ENCODE measurements at places on chromosomes 3 and 15. TPM values are rescaled to one million over a fixed set of nuclear protein-coding genes. Genes with fewer than 3 reads are reported as not detected.

The TERC gene
- 126 TPM for total RNA-seq

The CCR9 gene
- total RNA-seq: not detected

The CYP8B1 gene
- total RNA-seq: not detected

The LRTM1 gene
- not detected for total RNA-seq

The LYZL4 gene
- not detected for total RNA-seq

The CYP19A1 gene
- 0.54 TPM for total RNA-seq

GRCh38 chr3:163490119-163490518 lies 1588.2 kb downstream of the SI start:
- DNase-seq: no peak
- H3K36me3 ChIP-seq: no peaks in the 10 kb centered on the region
- H3K27me3 ChIP-seq: no peaks in the 10 kb centered on the region

DNA sequence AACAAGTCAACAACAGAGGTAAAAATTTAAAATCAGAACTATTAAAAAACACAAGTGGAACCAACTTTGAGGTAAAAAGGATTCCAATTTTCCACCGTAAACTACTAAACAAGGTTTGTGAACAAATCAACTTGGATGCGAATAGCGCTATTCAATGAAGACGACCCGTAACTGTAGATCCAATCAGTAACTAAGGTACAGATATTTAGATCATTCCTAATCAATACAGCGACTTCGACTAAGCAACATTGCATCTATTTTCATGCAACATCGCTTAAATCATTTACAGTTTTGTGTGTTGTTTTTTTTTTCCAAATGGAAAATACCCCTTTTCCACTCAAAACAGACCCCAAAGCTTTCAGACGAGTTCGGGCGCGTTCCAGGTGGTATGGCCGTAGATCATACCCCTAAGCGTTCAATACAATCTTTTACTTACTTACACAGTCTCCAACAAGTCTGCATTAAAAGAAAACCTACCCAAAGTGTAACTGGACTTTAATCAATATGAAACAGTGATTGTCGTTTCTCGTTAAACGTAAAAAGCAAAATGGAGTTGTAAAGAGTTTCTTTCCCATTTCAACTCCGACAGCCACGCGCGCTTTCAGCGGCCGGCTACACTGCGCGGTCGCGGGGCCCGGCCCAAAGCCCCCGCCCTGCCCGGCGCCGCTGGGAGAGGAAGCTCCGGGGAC lies 786 bp downstream of the RHOA start:
- H3K27ac ChIP-seq: peak overlapping the region; percentile 98
- DNase-seq: no peak
- peaks cover 3% of the 10 kb centered on the region for H3K36me3 ChIP-seq

DNA sequence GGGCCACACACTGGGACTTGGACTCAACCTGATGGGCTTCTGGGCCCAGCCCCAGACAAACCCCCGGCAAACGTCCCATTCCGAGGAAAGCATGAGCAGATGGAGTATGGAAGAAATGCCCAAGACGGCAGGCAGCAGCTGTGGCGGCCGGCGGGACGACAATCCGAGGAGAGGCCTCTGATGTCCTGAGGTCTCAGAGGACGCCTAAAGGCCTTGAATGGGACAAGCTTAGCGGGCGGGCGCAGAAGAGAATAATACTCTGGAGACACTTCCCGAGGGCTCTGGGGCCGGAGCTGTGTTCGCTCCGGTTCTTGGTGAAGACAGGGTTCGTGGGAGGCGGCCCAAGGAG lies 482 bp upstream of the OGG1 start:
- DNase-seq: no peak
- no peaks in the 10 kb centered on the region for H3K27me3 ChIP-seq
- H3K4me1 ChIP-seq: no peaks in the 10 kb centered on the region
- peak overlapping the region; percentile 86 for H3K27ac ChIP-seq
- H3K4me3 ChIP-seq: peak overlapping the region; percentile 76

GRCh38 chr15:58491499-58492202 lies 59.9 kb downstream of the LIPC start:
- H3K4me3 ChIP-seq: no peak overlapping the region
- peaks cover 43% of the 10 kb centered on the region for H3K4me1 ChIP-seq
- H3K27ac ChIP-seq: peak overlapping the region; percentile 90
- DNase-seq: no peak

DNA sequence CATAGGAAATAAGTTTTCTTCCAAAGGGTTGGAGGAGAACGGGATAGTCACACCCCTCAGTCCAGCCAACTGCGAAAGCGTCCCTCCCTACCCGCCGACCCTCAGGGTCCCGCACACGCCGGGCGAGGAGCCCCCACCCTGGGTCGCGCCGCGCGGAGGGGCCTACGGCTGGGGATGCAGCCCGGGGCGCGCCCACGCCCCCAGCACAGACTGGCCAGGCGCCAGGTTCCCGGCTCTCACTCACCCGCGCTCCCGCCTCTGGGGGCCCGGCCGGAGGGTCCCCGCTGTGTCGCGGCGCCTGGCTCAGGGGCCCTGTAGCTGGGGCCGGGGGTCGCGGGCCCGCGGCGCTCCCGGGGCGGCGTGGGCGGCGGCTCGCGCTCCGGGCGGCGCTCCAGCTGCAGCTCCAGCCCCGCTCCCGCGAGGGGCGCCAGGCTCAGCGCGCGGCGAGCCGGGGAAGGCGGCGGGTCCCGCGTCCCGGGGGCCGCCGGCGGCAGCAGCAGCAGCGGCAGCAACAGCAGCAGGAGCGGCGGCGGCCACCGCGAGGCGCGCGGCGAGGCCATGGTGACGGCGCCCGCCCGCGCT lies 375 bp downstream of the HEG1 start:
- H3K4me3 ChIP-seq: peak overlapping the region; percentile 73
- peak overlapping the region; percentile 87 for H3K27ac ChIP-seq
- no peaks in the 10 kb centered on the region for H3K36me3 ChIP-seq
- no peak for DNase-seq

- no peaks in the 10 kb centered on the region for H3K4me1 ChIP-seq
- H3K27me3 ChIP-seq: no peaks in the 10 kb centered on the region
- no peaks in the 10 kb centered on the region for H3K36me3 ChIP-seq
- DNase-seq: peak; percentile 9
- H3K4me3 ChIP-seq: no peak overlapping the region
Observed at GRCh38 chr3:74267588-74268184, 346.8 kb downstream of the CNTN3 start.

DNA sequence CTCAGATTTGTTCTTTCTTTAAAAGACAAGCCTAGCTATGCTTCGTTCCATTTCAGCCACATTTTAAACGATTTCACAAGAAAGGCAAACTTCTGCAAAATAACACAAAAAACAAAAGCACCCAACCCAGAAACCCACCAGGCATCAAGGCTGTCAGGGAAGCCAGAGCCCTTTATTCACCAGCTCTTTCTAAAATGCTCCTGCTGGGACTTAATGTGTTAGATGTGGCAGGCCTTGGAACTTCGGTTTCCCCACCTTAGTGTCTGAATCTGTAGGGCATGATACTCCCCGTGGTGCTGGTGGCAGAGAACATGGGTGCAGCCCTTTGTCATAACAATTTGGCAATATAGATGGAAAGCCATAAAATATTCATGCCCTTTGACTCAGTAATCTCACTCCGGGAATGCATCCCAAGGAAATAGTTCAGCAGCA lies 56.8 kb upstream of the LCTL start:
- H3K4me1 ChIP-seq: peaks cover 49% of the 10 kb centered on the region
- peak overlapping the region; percentile 64 for H3K4me3 ChIP-seq
- no peaks in the 10 kb centered on the region for H3K36me3 ChIP-seq
- H3K27me3 ChIP-seq: no peaks in the 10 kb centered on the region

DNA sequence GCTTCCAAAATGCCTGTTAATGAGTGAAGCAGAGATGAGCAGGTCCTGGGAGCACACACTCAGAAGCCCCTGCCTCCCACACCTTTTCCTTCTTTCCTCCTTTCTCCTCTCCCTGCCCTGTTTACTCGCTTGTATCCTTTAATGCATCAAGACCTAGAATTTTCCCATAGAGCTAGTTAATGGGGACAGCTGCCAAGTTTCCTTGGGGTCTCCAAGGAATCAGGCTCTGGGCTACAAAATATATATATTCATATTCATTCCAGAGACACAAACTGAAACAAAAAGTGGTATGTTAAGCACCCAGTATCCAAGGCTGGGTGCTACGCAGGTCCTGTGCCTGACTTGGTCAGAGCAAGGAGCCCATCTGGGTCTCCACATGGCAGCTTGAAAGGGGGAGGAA lies 235.6 kb downstream of the MYRIP start:
- H3K27me3 ChIP-seq: no peaks in the 10 kb centered on the region
- DNase-seq: no peak
- H3K36me3 ChIP-seq: no peaks in the 10 kb centered on the region
- H3K4me1 ChIP-seq: no peaks in the 10 kb centered on the region
- H3K4me3 ChIP-seq: no peak overlapping the region

DNA sequence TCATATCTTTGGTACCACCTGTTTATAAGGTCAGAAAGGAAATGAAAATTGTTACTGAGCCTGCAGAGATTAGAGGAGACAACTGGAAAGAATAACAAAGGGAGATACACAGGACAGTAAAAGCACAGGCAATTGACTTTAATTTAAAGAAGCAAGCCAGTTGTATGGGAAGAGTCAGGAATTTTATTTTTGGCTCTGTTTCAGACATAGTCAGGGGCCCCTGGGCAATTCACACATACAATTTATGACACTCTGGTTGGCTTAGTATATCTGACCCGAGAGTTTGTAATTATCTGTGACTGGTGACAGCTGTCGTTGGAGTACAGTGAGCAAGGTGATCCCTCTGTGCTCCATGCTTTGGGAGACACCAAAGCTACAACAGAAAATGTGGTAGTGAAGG lies 591.9 kb upstream of the NECTIN3 start:
- H3K4me1 ChIP-seq: no peaks in the 10 kb centered on the region
- no peak overlapping the region for H3K27ac ChIP-seq
- no peak overlapping the region for H3K4me3 ChIP-seq
- no peaks in the 10 kb centered on the region for H3K27me3 ChIP-seq

GRCh38 chr3:73535137-73535536 lies 89.6 kb downstream of the PDZRN3 start:
- no peak overlapping the region for H3K4me3 ChIP-seq
- no peaks in the 10 kb centered on the region for H3K27me3 ChIP-seq
- H3K27ac ChIP-seq: no peak overlapping the region
- H3K4me1 ChIP-seq: no peaks in the 10 kb centered on the region
- no peaks in the 10 kb centered on the region for H3K36me3 ChIP-seq
- no peak for DNase-seq

GRCh38 chr3:73433687-73434086 lies 191.1 kb downstream of the PDZRN3 start:
- H3K27me3 ChIP-seq: no peaks in the 10 kb centered on the region
- no peak for DNase-seq
- H3K36me3 ChIP-seq: no peaks in the 10 kb centered on the region
- no peak overlapping the region for H3K4me3 ChIP-seq
- no peak overlapping the region for H3K27ac ChIP-seq
- peaks cover 39% of the 10 kb centered on the region for H3K4me1 ChIP-seq

- no peak overlapping the region for H3K4me3 ChIP-seq
- H3K4me1 ChIP-seq: no peaks in the 10 kb centered on the region
- DNase-seq: no peak
- no peaks in the 10 kb centered on the region for H3K27me3 ChIP-seq
Observed at GRCh38 chr15:75357976-75358673, 10.3 kb downstream of the MAN2C1 start.

GRCh38 chr3:165643425-165643824 lies 193.8 kb downstream of the BCHE start:
- DNase-seq: no peak
- no peaks in the 10 kb centered on the region for H3K36me3 ChIP-seq
- peak overlapping the region; percentile 57 for H3K27ac ChIP-seq

DNA sequence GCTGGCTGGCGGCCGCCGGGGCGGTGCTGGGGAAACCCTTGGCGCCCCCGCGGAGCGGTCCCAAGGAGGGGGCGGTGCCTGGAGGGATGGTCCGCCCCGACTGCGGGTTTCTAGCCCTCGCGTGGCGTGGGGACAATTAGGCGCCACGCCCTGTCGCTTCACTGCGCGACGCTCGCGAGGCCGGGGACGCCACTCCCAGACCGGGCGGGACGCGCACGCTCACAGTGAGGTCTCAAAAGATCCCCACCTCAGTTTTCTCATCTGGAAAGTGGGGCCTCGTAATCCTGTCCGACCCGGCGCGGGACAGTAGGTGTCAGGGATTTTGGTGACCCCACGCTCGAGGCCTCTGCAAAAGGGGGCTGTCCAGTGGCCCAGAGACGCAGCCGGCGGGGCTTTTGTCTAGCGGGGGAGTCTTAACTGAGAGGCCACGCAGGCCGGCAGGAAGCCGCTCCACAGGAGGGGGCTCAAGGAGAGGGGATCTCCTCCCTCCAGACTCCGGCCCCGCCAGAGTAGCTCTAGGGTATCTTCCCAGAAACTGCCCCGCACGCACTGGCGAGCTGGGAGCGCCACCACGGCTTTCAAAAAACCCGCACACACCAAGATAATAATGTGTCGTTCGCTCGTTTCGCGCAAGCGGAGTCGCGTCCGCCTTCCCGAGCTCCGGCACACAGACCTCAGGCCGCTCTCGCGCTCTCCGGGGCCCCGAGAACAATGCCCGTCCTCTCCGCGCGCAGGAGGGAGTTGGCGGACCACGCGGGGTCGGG lies 710 bp upstream of the CLK3 start:
- DNase-seq: peak; percentile 19
- no peaks in the 10 kb centered on the region for H3K27me3 ChIP-seq
- peak overlapping the region; percentile 96 for H3K27ac ChIP-seq
- peaks cover 31% of the 10 kb centered on the region for H3K4me1 ChIP-seq

DNA sequence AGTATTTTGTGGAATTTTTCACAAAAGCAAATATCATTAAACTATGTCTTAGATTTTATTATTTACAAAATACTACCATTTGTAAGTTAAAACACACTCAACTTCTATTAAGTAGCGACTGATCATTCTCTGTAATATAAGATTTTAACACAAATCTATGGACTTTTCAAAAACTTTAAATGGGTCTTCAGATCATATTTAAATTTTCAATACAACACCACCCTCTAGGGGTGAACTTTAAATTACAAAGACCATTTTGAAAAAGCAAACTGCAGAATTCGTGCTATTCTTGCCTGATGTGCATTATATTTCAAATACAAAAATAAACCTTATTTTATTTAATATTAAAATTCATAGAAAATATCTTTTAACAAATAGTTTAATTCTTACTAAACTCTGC lies 8.2 kb upstream of the VGLL4 start:
- H3K4me1 ChIP-seq: peaks cover 3% of the 10 kb centered on the region
- no peak for DNase-seq
- H3K4me3 ChIP-seq: no peak overlapping the region

- peaks cover 4% of the 10 kb centered on the region for H3K4me1 ChIP-seq
- H3K27me3 ChIP-seq: no peaks in the 10 kb centered on the region
- DNase-seq: no peak
- H3K36me3 ChIP-seq: no peaks in the 10 kb centered on the region
Observed at GRCh38 chr3:25405335-25405734, 22.7 kb upstream of the RARB start.

- H3K27ac ChIP-seq: peak overlapping the region; percentile 33
- H3K4me1 ChIP-seq: no peaks in the 10 kb centered on the region
- H3K4me3 ChIP-seq: no peak overlapping the region
- DNase-seq: no peak
- H3K36me3 ChIP-seq: no peaks in the 10 kb centered on the region
Observed at GRCh38 chr3:21839592-21839991, 88.6 kb upstream of the ZNF385D start.

Data from thoracic aorta (tissue), 2 donors.